ENCODE measurements at places on chromosomes 2 and 18. TPM values are rescaled to one million over a fixed set of nuclear protein-coding genes. Genes with fewer than 3 reads are reported as not detected.

GRCh38 chr2:208000701-208001395, 24.5 kb downstream of the PLEKHM3 start:
- H3K4me1 ChIP-seq: peaks cover 8% of the 10 kb centered on the region
- peaks cover 52% of the 10 kb centered on the region for H3K36me3 ChIP-seq
- no peak for DNase-seq
- no peaks in the 10 kb centered on the region for H3K27me3 ChIP-seq
- H3K4me3 ChIP-seq: no peak overlapping the region
- no peak overlapping the region for H3K27ac ChIP-seq

FHOD3 gene
- polyA plus RNA-seq: 0.04 TPM

ALKAL2 gene
- not detected for polyA plus RNA-seq

- H3K27me3 ChIP-seq: no peaks in the 10 kb centered on the region
- no peak overlapping the region for H3K4me3 ChIP-seq
- peaks cover 36% of the 10 kb centered on the region for H3K4me1 ChIP-seq
- no peaks in the 10 kb centered on the region for H3K36me3 ChIP-seq
- H3K27ac ChIP-seq: no peak overlapping the region
- peak; percentile 69 for DNase-seq
Measured at GRCh38 chr2:99867770-99868169, 274.6 kb downstream of the AFF3 start.

TBR1 gene
- not detected for polyA plus RNA-seq

- H3K27ac ChIP-seq: no peak overlapping the region
- peak; percentile 37 for DNase-seq
- H3K4me1 ChIP-seq: peaks cover 7% of the 10 kb centered on the region
- H3K36me3 ChIP-seq: no peaks in the 10 kb centered on the region
- no peak overlapping the region for H3K4me3 ChIP-seq
Measured at GRCh38 chr2:213129311-213129710, 22.1 kb downstream of the IKZF2 start.

COQ10B gene
- 38.3 TPM for polyA plus RNA-seq

DNA sequence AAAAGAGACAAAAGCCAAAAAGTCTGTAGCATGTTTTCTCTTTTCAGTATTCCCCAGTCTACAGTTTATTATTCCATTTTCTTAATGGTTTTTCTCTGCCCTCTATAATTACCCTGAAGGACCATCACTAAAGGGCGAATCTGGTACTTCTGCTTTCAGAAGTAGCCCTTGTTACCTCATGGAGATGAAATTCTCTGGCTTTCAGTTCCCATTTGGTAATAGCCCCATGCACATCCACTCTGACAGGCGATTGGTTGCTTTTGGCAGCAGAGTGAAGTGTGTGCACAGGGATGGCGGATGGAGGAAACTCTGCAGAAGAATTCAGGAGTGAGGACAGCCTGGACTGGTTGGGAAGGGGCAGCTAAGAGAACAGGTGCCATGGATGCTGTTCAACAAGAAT, 66.3 kb upstream of the NABP1 start:
- peak overlapping the region; percentile 65 for H3K27ac ChIP-seq
- peak overlapping the region; percentile 52 for H3K4me3 ChIP-seq
- H3K27me3 ChIP-seq: no peaks in the 10 kb centered on the region
- H3K4me1 ChIP-seq: peaks cover 44% of the 10 kb centered on the region

- no peak overlapping the region for H3K4me3 ChIP-seq
- peaks cover 13% of the 10 kb centered on the region for H3K4me1 ChIP-seq
- no peak for DNase-seq
Measured at GRCh38 chr2:127110985-127111384, 4.0 kb upstream of the BIN1 start.

TFCP2L1 gene
- polyA plus RNA-seq: not detected

DYSF gene
- polyA plus RNA-seq: 16.1 TPM

- no peak for DNase-seq
- no peaks in the 10 kb centered on the region for H3K4me1 ChIP-seq
- no peak overlapping the region for H3K27ac ChIP-seq
- no peaks in the 10 kb centered on the region for H3K36me3 ChIP-seq
- H3K27me3 ChIP-seq: no peaks in the 10 kb centered on the region
- H3K4me3 ChIP-seq: no peak overlapping the region
Measured at GRCh38 chr18:62963507-62963906, 248.2 kb downstream of the PHLPP1 start.

LYPD6B gene
- not detected for polyA plus RNA-seq

ANKRD30B gene
- polyA plus RNA-seq: not detected

- H3K4me1 ChIP-seq: no peaks in the 10 kb centered on the region
- H3K4me3 ChIP-seq: no peak overlapping the region
- no peaks in the 10 kb centered on the region for H3K36me3 ChIP-seq
- DNase-seq: no peak
Measured at GRCh38 chr2:234873103-234873827, 78.6 kb upstream of the SH3BP4 start.

FOXI3 gene
- polyA plus RNA-seq: not detected

DNAJC5G gene
- not detected for polyA plus RNA-seq

LYG1 gene
- 0.29 TPM for polyA plus RNA-seq

SLC11A1 gene
- polyA plus RNA-seq: 2,019 TPM

GRCh38 chr2:236302555-236302954, 38.3 kb upstream of the ASB18 start:
- H3K4me1 ChIP-seq: no peaks in the 10 kb centered on the region
- H3K27me3 ChIP-seq: no peaks in the 10 kb centered on the region
- DNase-seq: no peak
- no peak overlapping the region for H3K4me3 ChIP-seq

NHEJ1 gene
- polyA plus RNA-seq: 20.9 TPM

DNA sequence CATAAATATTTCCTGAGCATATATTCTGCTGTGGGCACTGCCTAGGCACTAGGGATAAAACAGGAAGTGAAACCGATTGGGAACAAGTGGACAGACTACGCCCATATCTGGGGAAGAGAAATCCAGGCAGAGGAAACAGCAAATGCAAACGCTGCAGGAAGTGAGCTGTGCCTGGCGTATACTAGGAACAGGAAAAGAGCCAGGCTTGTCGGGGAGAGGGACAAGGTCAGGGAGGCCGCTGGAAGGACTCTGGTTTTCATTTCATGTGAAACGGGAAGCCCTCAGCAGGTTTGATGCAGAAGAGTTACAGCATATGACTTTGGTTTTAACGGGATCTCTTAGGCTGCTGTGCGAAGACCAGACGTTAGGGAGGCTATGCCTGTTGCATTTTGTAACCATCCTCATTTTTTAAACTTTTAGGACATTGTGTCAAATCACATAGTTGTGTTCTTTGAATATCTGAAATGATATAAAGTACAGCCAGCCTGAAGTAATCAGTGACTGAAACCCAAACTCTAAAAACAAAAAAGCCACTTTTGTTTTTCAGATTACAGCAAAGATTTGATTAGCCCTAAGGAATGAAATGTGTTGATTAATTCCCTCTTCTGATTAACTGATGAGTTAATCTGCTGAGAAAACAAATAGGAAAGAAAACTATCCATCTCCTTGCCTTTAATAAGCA, 110.2 kb upstream of the PIEZO2 start:
- no peak overlapping the region for H3K4me3 ChIP-seq
- no peaks in the 10 kb centered on the region for H3K27me3 ChIP-seq
- DNase-seq: peak; percentile 32
- peaks cover 6% of the 10 kb centered on the region for H3K4me1 ChIP-seq
- no peaks in the 10 kb centered on the region for H3K36me3 ChIP-seq

- H3K4me1 ChIP-seq: peaks cover 24% of the 10 kb centered on the region
- H3K4me3 ChIP-seq: peak overlapping the region; percentile 57
- peak; percentile 69 for DNase-seq
Measured at GRCh38 chr2:218569661-218570500, 1.2 kb downstream of the CNOT9 start.
